Ureter (tissue), 1 donor: ENCODE measurements at places on chromosomes 16 and 17. TPM values are rescaled to one million over a fixed set of nuclear protein-coding genes. Genes with fewer than 3 reads are reported as not detected.

LGALS9B gene
- total RNA-seq, result not detected

HYDIN gene
- total RNA-seq, result 8.4 TPM

YPEL2 gene
- total RNA-seq, result 29.4 TPM

CACNA1H gene
- total RNA-seq, result 24.4 TPM

ZDHHC1 gene
- total RNA-seq, result 14.3 TPM

MYL4 gene
- not detected for total RNA-seq

- no peak for DNase-seq
Observed at GRCh38 chr17:43543300-43543699, 2.8 kb downstream of the ETV4 start.

DNA sequence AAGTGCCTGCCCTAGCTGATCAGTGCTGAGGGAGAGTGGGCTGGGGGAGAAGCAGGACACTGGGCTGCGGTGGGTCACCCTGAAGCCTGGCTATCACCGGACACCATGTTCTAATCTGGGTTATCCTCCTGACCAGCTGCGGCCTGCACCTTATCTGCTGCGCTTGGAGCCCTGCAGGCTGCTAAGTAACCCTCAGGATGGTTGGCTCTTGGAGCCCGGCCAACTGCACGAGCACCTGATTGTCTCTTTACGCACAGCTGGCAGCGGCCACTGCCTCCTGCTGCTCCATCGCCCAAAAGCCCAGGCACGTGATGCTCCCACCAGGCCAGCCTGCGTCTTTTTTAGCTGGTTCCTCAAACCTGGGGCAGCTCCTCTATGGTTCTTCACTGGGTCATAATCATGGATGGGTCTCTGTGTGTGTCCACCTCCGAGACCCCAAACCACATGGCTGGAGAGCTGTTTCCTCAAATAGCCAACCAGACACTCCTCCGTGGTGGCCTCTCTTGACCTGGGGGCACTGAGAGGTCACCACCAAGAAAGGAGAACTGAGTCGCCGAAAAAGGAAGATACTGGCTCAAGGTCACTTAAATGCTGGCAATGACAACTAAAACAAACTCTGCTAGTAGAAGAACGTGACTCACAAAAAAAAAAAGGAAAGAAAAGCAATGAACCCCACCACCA, 21.7 kb downstream of the SPHK1 start:
- no peak for DNase-seq

- DNase-seq, result no peak
Observed at GRCh38 chr16:82685526-82685925, 58.8 kb downstream of the CDH13 start.

- DNase-seq, result no peak
Observed at GRCh38 chr17:30290696-30291542, 825 bp downstream of the BLMH start.

DNA sequence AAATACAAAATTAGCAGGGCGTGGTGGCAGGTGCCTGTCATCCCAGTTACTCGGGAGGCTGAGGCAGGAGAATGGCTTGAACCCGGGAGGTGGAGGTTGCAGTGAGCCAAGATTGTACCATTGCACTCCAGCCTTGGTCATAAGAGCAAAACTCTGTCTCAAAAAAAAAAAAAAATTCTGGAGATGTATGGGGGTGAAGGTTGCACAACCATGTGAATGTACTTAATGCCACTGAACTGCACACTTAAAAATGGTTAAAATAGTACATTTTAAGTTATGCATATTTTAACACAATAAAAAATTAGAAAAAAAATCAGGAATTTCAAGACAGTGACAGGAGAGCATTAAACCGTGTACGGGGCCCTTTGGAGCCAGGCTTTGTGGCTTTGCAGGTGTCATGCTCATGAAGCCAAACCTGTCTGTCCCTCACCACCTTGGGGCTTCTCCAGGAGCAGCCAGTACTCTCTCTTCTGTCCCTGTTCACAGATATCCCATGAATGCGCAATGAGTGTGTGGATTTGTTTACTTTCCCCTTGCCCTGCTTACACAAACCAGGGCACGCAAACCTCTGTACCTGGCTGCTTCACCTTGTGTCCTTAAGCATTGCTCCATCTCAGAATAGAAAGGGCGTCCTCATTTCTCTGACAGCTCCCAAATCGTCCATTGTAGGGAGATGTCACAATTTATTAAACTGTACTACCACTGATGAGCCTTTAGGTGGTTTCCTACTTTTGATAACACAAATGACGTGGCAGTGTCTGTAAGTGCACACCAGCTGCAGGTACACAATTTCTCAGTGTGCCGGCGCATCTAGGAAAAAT, 58.2 kb upstream of the CBX4 start:
- DNase-seq, result no peak

DNA sequence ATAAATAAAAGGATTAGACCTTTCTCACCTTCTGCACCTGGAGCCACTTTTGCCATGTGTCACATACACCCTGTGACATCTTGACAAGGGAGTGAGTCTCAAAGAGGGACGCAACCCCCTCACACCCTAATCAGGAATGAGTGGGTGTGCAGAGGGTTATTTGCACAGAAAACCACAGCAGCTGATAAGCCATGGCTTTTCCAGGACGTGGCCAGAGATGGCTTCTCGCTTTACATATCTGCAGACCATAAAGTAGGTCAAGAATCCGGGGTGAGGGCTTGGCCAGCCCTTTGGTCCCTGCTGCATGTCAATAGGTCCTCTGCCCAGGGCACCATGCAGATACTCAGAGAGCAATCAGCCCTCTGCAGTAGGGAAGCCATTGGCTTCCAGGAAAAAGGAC, 2.4 kb upstream of the CD300LF start:
- no peak for DNase-seq

GRCh38 chr16:266258-267164, 9.2 kb downstream of the RGS11 start:
- no peak for DNase-seq

- DNase-seq, result no peak
Observed at GRCh38 chr17:76716146-76716838, 5.5 kb upstream of the MXRA7 start.

DNA sequence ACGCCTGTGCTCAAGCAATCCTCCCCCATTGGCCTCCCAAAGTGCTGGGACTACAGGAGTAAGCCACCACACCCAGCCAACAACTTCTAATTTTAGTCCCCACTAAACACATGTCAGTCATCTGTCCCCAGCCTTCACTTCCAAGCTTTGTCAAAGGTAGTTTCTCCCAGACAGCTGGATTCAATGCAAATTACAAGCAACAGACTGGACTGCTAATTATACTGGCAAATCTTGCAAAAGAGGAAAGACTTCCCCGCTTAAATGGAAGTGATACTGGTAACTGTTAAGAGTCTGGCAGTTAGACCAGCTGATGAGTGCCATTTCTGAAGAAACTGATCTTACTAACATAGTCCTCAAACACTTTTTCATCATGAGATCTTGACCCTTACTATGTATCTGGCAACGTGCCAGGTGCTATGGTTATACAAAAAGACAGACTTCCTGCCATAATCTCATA, 8.2 kb upstream of the GGA2 start:
- DNase-seq, result no peak

GRCh38 chr17:55023626-55024025, 55.1 kb downstream of the STXBP4 start:
- DNase-seq, result no peak

- DNase-seq, result no peak
Observed at GRCh38 chr16:84194470-84195200, 3.7 kb downstream of the ADAD2 start.

DNA sequence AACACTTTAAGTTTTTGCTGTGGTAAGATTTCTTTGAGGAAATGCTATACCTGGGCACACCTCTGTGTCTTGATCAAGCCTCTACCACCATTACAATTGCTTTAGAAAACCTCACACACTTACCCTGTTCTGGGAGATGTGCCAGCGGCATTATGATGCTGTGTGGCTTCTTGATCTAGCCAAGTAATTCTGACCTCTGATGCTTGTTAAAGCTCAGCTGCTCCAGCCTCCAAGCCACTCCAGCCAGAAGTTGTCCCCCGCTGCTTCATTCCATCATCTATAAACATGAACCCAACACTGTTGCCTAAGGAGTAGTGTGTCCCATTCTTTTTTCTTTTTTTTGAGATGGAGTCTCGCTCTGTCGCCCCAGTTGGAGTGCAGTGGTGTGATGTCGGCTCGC, 60.1 kb downstream of the CYLD start:
- no peak for DNase-seq

DNA sequence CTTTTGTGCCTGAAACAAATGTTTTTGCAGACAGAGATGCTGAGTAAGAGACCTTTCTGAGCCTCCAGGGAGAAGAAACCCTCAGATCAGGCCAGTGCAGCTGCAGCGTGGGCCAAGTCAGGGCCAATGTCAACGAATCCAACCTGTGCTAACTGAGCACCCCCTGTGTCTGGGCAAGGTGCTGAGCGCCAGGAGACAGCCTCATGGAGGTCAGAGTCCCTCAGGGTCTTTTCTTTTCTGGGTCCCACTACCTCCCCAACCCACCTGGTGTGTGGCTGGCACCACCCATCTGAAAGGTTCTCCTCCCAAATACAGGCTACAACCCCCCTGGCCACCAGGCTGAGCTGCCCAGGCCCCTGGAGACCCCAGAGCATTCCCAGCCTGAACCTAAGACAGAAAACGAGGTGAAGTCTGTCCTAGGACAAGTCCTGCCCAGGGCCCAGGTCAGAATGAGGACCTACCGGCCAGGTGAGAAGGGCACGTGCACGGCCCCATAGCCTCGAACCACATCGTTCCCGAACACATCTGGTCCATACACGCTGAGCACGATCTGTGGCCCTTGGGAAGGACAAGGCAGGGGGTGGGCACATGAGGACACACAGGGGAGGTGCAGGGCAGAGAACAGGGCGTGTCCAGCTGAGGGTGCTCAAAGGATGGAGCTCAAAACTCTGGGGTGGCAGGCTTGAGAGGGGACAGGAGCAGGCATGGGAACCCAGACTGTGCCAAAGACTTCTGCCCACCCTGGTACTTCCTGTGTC, 15.0 kb downstream of the B9D1 start:
- no peak for DNase-seq

DNA sequence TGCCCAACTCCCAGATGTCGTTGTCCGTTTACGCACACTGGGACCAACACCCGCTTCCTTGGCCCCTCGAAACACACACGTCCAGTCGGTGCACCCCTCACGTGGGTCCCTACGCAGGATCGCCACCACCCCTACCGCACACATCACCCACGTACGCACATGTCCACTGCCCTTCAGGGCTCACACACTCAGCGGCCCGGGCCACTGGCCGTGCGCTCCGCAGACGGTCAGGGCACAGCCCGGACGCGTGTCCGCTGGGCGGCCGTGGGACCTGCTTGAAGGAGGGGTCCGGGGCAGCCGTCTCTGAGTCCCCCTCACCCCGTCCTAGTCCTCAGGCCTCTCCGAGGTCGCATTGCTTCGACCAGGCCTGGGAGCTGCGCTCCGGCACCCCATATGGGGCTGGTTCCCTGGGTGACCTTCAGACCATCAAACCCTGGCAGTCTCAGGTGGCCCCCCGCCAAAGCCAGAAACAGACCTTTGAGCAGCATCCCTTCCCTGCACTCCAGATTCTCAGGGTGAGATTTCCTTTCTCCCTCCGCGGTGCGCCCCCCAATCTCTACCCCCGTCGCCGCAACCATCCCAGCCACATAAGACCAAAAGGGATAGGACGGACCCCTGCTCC, 914 bp upstream of the GPRC5B start:
- DNase-seq, result no peak

GRCh38 chr16:15961060-15961511, 11.7 kb downstream of the ABCC1 start:
- no peak for DNase-seq

DNA sequence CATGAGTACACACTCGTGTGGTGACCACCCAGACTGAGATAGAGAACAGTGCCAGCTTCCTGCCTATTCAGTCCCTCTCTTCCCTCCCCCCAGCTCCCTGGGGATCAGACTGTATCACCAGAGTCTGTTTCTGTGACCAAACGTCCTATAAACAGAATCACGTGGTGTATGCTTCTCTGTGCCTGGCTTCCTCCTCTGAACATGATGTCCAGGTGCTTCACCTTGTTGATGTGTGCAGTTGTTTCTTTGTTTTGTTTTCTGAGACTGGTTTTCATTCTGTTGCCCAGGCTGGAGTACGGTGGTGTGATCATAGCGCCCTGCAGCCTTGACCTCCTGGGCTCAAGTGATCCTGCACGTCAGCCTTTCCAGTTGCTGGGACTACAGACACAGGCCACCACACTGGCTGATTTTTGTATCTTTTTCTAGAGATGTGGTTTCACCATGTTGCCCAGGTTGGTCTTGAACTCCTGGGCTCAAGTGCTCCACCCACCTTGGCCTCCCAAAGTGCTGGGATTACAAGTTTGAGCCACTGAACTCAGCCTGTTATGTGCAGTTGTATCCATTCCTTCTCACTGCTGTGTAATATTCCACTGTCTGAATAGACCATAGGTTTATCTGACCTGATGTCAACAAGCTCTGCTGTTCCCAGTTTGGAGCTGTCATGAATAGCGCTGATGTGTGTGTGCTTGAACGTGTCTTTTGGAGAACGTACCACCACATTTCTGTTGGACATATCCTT, 28.9 kb upstream of the PRM1 start:
- no peak for DNase-seq

DNA sequence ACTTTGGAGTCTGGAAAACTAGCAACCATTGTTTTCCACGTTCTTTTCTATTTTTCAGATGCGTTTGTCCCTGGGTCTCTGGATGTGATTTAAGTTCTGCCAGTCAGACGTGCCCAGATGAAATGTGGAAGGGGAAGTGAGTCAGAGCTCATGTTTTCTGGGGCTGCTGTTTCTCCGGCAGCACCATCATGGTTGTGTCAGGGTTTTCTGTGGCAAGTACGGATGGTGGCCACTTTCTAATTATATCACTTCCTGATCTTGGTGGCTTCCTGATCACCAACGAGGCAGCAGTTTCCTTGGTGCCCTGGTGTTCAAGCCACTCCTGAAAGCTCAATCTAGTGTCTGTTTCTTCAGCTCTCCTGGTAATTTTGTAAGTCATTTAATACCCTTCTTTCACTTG, 31.4 kb upstream of the PMFBP1 start:
- no peak for DNase-seq

DNA sequence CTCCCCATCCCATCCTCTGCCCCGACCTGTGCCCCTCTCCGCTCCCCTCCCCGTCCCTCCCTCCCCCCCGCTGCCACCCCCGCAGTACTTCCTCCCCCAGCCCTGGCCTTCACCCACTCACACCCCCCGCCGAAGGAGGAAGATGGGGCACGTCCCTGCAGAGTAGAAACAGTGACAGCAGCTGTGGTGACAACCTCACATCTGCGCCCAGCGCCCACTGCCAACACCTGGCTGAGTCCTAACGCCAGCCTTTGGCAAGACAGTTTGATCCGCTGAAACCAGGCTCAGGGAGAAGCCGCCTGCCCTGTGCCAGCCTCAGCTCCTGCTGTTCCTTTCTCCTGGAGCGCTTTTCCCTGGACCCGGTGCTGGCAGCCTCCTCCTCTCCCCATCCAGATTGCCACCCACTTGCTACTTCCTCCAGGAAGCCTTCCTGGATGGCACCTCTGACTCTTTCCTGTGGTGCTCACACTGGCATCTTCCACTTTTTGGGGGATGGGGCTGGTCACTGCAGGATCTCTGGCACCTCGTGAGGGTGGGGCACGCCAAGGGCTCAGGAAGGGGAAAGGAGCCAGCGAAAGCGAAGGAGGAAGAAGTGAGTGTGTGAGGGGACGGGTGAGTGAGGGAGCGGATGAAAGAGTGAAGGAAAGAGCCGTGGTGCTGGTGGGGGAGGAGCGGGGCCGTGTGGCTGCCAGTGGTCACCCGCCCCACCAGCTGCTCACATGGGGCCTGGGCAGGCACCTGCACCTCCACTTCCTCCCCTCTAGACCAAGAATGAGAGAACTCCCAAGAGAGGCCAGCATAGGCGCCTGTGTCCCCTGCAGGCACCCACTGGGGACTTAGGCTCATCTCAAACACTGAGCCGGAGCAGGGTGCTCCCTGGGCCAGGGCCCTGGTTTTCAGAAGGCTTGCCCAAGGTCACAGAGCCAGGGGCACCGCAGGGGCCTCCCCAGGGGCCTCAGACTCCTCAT, 27.0 kb downstream of the ZFPM1 start:
- DNase-seq, result no peak
